ENCODE measurements at places on chromosomes 5 and 9.
A peak's percentile ranks its signal among the peaks of the same experiment; 100 is the strongest.

- no peak for DNase-seq
These were observed 62.3 kb upstream of the STXBP1 start for GRCh38 chr9:127549751-127550150.

DNA sequence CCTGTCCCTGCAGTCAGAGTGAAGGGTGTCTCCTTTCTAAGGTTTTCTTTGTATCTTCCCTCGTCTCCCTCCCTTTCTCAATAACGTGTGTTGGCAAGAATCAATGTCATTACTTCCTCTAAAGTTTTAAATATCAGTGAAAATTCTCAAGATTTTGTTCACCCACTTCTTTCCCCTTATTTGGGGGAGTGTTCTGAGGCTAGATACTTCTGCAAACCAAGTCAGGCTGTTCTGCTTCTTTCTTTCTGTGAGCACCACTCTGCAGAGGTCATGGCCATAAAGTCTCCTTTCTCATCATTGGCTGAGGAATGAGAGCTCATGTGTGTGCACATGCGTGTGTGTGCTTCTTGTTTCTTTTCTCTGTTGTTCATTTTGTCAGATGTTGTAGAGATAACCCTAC lies 26.6 kb upstream of the SPATA31C2 start:
- DNase-seq, result no peak

DNA sequence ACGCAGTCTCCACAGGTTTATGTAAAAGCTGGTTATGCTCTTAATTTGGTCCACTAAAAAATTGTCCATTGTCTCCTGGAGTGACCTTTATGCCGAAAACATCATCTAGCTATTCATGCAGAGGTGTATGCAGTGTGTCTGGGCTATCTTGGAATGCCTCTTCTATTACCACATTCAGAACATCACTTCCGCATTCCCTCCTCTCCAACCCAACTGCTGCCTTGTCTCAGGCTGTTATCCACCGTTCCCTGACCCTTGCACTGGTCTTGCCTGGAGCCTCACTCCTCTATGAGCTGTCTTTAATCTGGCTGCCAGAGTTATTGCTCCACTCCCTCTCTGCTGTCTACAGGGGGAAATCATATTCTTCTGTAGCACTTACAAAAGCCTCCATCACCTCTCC lies 214.1 kb upstream of the ANKRD55 start:
- DNase-seq, result no peak

GRCh38 chr9:36980148-36980974 lies 53.7 kb downstream of the PAX5 start:
- no peak for DNase-seq

GRCh38 chr5:139725073-139725830 lies 70.4 kb upstream of the PSD2 start:
- DNase-seq, result no peak

- peak; percentile 64 for DNase-seq
These were observed at the start of gene HAVCR2 for GRCh38 chr5:157108976-157109375. TSS of gene HAVCR2 (minus strand) at chr5:157109044. CDS start at chr5:157108983, 61 bp downstream.

- no peak for DNase-seq
These were observed 1.0 kb downstream of the FAM53C start for GRCh38 chr5:138339091-138339456.

DNA sequence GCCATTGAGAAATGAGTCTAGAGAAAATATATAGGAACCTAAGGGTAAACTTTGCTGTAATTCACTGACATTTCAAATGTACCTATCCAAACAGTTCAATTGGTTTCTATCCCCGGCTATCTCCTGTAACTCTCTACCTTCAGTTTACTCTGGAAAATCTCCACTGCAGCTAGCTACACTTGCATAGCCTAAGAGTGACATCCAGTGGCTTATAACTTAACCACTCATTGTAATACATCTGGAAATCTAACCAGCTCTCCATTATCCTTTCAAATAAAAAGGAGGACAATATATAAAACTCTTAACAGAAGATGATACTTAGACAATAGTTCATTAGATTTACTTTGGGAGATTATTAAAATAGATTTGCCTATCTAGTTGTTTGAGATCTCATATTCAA lies 35.3 kb upstream of the SPDL1 start:
- DNase-seq, result no peak

GRCh38 chr9:125255781-125256391 lies 5.7 kb upstream of the GAPVD1 start:
- DNase-seq, result no peak

DNA sequence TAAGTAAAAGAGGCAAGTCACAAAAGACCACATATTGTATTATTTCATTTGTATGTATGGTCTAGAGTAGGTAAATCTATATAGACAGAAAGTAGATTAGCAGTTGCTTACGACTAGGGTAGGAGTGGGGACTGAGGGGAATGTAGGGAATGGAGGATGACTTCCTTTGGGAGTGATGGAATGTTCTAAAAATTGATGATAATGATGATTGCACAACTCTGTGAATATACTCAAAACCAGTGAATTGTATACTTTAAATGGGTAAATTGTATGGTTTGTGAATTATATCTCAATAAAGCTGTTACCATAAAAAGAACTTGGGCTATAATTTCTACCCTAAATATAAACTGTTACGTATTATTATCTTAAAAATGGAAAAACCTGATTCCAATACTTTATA lies 35.0 kb downstream of the ADAMTS6 start:
- DNase-seq, result no peak

- no peak for DNase-seq
These were observed 5.5 kb downstream of the GDF9 start for GRCh38 chr5:132860742-132861141.

DNA sequence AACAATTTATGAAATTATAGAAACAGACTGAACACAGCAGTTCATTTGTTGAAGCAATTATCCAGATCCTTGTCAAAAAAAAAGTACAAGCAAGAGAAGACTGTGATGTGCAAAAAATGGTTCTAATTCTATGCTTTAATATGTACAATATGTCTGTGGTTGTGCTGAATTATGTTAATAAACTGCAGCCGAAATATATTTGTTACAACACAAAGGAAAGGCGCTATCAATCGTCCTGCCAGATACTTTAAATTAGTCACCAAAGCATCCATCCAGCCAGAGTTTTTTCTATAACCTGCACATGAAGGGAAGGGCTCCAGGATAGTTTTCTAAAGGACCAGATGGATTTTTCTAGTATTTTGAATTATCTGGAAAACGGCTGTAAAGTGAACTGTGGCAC lies 259.5 kb downstream of the BNC2 start:
- DNase-seq, result no peak

- DNase-seq, result no peak
These were observed 263.9 kb downstream of the ARRDC3 start for GRCh38 chr5:91119217-91119616.

All from MM.1S (cell line).